ENCODE measurements at places on chromosomes 16 and 17.

- no peak for DNase-seq
These were observed 14.1 kb upstream of the NKD1 start for GRCh38 chr16:50534091-50534490.

- no peak for DNase-seq
These were observed 202.4 kb downstream of the SEC14L1 start for GRCh38 chr17:77343031-77343800.

- DNase-seq = no peak
These were observed 2.5 kb upstream of the CORO6 start for GRCh38 chr17:29625037-29625750.

DNA sequence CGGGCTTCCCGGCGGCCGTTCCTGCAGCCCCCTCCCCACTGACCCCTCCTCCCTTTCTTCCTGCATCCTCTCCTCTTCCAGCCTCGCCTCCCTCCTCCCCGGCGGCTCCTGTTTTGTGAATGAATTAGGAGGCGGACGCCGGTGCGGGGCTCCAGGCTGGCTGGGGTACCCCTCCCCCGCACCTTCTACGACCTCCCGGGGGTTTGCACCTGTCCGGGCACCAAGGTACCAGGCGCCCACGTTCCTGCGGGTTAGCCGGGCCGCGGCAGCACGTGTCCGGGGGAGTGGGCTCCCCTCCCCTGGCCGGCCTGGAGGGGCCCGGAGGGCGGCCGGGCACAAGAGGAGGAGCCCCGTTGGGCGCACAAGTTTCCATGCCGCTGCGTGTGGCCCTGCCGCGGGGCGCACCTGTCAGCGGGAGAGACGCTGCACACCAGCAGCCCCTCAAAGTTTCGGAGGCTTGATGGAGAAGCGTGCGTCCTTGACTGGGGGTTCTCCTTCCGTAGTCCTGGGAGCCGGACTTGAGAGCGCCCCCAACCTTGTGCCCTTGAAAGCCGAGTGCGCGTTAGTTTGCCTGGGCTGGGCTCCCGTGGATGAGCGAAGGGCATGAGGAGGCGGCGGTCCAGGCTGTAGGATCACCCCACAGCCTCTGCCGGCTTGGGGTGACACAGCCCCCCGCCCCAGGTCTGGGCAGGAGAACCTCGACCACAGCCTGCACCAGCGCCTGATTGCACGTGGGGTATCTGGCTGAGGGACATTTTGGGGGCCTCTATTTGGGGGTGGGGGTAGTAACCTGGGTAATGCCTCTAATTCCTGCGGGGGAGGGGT lies 1.2 kb downstream of the HAS3 start:
- no peak for DNase-seq

GRCh38 chr17:10809605-10810004 lies 5.7 kb upstream of the TMEM238L start:
- no peak for DNase-seq

DNA sequence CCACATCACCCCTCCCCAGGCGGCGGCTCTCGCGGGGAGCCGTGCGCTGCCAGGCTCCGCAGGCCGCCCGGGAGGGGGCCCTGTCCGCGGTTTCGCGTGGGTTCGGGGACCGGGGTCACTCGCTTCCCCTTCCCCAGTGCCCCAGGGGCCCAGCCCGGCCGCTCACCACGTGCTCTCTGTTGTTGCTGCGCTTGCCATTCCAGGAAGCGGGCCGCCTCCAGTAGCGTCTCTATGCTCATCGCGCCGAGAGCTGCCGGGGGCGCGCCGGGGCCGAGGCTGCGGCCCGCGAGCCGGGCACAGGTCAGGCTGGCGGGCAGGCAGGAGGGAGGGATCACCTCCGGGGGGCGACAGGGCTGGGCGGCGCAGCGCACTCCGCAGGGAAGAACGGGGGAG lies 390 bp downstream of the MNT start:
- peak; percentile 33 for DNase-seq

GRCh38 chr16:48454051-48454450 lies 68.8 kb upstream of the SIAH1 start:
- no peak for DNase-seq

GRCh38 chr17:42266918-42267766 lies 9.0 kb downstream of the STAT5B start:
- no peak for DNase-seq

- no peak for DNase-seq
These were observed 2.0 kb downstream of the CLDN6 start for GRCh38 chr16:3015865-3016521.

DNA sequence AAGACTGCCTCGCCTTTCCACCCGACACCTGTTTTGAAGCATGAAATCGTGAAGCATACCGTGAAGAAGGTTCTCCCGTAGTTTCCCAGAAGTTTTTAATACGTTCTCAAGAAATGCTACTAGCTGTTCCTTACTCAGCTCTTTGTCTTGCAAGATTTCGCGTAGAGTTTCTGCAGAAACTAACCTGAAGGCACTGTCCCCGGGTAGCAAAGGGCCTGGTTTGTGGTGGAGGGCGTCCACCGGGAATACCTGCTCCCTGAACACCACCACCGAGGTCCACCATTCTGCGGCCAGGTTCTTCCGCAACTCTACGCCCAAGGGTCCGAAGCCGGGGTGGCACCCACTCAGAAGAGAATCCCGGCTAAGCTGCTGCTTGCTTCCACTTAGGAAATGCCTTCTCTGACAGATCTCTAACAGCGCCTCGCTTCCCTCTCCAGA lies 487 bp downstream of the POLG2 start:
- no peak for DNase-seq

DNA sequence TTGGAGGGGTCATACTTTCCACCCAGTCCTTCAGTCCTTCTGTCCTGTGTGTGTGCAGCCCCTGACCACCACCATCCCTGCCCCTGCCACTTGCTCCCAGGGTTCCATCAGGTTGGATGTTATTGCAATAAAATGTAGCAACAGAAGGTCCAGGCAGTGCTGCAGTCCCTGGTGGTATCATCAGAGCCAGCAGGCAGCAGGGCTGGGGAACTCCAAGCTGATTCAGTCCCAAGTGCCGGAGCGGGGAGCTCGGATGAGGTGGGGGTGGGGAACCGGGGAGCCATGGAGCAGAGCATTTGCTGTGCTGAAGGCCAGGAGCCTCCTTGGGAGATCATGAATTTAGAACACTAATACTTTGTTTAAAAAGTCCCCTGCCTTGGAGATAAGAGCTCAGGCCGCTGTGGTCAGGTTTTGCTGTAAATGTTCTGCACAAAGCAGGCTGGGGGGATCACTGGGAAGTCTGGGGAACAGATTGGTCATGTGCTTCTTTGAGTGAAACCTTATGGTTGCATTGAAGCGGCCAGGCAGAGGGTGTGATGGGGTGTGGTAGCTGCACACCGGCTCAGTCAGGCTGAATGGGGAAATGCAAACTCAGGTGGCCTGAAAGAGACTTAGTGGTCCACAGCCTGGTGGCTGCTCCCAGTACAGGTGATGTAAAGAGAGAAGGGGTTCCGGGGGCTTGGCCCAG lies 225.9 kb downstream of the SEC14L1 start:
- no peak for DNase-seq

DNA sequence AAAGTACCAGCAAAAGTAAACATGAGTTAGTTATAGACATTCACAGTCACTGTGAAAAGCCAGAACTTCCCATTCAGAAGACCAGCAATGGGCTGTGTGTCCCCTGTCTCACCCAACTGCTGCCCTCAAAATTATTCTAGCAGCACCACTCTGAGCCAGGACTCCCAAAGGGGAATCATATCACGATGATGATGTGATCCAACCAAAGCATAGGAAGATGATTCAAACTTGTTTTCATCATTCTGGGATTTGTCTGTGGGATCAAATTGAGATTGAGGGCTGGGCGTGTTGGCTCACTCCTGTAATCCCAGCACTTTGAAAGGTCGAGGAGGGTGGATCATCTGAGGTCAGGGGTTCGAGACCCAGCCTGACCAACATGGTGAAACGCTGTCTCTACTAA lies 6.4 kb upstream of the NAT9 start:
- no peak for DNase-seq

DNA sequence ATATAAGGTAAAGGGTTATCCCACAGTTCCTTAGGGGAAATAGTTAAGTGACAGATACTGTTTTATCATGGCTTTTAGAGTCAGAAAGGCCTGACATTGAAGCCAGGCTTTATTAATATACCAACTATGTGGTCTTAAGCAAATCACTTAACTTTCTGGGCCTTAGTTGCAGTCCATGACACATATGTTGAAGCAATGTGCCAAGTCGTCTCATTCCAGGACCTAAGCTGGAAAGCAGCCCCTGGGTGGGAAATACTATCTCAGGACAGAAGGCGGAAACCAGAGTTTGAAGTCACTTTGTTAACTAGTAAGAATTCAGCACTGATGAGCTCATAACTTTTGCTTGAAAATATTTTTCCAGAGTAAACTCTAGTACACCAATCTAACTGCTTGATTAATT lies 80.0 kb downstream of the USP32 start:
- DNase-seq = no peak

GRCh38 chr17:16068323-16068722 lies 68.7 kb downstream of the TTC19 start:
- DNase-seq = no peak

GRCh38 chr17:82056729-82057621 lies 5.3 kb downstream of the GPS1 start:
- no peak for DNase-seq

DNA sequence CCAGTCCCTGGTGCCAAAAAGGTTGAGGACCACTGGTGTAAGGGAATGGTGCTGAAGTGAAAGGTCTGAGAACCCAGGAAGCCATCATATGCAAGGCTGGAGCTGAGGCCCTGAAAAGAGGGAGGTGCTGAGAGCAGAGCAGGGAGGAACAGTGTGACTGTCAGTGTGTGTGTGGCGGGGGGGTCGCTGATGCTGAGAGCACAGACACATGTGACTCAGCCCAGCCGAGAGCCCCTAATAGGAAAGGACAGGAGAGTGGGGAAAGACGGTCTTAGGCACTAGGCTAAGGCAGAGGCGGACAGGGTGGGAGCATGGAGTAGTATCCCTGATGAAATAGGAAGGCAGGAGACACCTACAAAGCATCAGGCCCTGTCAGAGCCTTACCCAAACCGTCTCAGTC lies 1.2 kb downstream of the B9D1 start:
- no peak for DNase-seq

DNA sequence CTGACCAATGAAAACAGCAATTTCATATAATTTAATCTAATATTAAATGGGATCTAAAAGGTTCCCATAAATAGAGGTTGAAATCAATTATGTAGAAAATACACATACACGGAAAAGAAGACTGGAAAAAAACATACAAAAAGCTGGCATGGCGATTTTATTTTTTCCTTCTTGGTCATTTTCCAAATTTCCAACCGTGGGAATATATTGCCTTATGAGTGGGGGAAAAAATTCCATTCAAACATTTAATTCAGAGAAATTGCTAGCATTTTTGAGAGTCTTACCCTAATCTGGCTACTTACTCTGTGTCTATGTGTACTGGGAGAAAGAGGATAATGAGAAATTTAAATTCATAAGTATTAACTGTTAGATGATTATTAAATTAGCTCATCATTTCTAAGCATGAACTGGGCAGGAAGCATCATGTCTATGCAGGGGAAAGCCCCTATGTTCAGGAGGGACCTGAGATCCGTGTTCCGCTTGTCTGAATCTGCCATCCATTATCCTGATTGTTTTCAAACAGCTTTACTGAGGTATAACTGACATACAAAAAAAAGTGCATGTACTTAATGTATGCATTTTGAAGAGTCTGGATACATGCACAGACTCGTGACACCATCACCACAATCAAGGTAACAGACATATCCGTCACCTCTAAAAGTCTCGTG lies 145.2 kb downstream of the XYLT1 start:
- DNase-seq = no peak

DNA sequence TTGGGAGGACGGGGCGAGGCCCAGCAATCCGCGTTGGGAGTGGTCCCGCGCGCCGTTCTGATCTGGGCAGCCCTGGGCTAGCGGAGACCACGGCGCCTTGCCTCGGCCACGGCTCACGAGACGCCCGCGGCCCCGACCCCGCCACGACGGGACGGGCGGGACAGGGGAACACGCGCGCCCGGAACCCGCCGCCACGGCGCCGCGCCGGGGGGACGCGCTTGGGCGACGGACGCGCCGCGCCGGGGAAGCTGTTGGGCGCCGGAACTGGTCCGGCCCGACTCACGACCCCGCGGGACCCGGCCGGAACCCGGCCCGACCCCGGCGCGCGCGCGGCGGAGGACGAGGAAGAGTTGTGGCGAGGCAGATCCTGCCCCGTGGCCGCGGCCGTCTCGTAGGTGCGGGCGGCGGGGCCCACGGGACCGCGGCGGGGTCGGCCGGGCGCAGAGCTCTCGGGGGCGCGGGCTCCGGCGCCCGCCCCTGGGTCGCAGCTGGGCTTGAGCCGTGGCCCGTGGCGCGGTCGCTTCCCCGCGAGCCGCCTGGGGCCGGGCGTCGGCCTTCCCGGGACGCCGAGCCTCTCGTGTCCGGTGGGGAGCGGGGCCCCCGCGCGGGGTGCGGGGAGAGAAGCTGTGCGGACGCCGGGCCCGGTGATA lies at the start of gene ACSF3:
ACSF3 (plus strand) TSS at position 251 of the 650 bp plus-strand sequence. CDS start 6,830 bp downstream, outside the sequence.
- peak; percentile 43 for DNase-seq

GRCh38 chr16:12964461-12964860 lies 63.1 kb downstream of the SHISA9 start:
- no peak for DNase-seq

- DNase-seq = no peak
These were observed 600.5 kb upstream of the RBFOX1 start for GRCh38 chr16:6732166-6732565.

DNA sequence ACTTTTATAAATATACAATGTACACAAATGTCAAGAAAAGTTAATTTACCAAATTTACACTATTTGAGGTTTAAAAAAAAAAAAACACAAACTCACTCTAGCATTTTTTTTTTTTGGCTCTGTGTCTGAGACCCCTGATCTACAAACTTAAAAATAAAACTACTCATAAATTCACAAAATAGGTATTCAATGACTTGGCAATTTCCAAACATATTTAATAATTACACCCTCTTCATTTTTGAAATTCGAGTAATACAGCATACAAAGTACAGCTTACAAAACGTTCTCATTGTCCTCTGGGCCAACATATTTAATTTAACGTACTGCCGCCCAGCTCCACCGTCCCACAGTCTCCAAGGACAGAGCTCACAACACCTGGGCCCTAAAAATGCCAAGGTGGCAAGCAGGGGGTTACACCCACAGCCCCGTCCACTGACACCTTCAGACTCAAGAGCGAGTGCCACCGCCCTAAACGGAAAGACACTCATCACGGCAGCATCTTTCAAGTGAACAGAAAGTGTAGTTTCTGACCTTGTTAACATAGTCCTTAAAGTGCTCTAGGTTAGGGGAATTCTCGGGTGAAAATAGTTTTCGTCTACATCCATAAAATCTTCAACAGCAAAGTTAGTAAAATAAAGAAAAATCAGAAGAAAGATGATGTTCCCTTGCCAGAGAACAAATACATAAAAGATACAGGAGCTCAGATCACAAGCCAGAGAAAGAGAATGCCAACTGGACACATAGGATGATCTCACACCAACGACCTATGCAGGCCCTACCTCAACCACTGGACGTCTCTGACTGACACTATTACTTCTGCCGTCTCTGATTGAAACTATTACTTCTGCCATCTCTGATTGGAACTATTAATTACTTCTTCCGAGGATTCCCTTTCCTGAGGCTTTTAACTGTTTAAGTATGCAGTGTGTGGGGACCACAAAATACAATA lies 4.2 kb downstream of the ADCY9 start:
- no peak for DNase-seq

- DNase-seq = no peak
These were observed 16.2 kb downstream of the NCOR1 start for GRCh38 chr17:16199093-16199492.

- DNase-seq = no peak
These were observed 1147.3 kb upstream of the GOT2 start for GRCh38 chr16:59881376-59881775.
